PC-3 (cell line): ENCODE measurements at places on chromosomes 12 and 14. TPM values are rescaled to one million over a fixed set of nuclear protein-coding genes. Genes with fewer than 3 reads are reported as not detected.

DNA sequence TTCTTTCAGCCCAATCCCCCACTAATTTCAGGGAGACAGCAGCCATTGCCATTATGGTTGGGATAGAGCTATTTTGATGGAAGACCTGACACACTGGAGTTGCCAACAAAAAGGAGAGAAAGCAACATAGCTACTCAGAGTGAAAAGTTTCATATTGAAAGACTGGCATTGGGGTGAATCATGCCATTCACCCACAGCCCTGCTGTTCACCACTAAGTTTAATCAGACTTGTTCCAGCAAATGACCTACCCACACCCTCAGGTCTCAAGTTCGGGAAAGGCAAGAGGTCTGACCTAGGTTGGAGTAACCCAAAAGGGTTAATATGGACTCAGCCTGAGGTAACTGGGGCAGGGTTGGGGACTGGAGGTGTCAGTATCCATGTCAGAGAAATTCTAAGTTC, 169.2 kb downstream of the PAWR start:
- no peaks in the 10 kb centered on the region for H3K4me1 ChIP-seq
- no peaks in the 10 kb centered on the region for H3K36me3 ChIP-seq
- no peak overlapping the region for H3K4me3 ChIP-seq
- H3K27ac ChIP-seq, result no peak overlapping the region
- DNase-seq, result no peak
- H3K27me3 ChIP-seq, result no peaks in the 10 kb centered on the region

- H3K27ac ChIP-seq, result no peak overlapping the region
- 0 out of 2 replicates have a peak, but pooled peaks cover 4% of the 10 kb centered on the region for H3K4me1 ChIP-seq
- peak overlapping the region; percentile 80 for H3K4me3 ChIP-seq
- H3K36me3 ChIP-seq, result no peaks in the 10 kb centered on the region
These were observed 287 bp upstream of the SLC2A13 start for GRCh38 chr12:40106202-40106533.

Gene PIANP
- total RNA-seq, result not detected in 2 replicates

DNA sequence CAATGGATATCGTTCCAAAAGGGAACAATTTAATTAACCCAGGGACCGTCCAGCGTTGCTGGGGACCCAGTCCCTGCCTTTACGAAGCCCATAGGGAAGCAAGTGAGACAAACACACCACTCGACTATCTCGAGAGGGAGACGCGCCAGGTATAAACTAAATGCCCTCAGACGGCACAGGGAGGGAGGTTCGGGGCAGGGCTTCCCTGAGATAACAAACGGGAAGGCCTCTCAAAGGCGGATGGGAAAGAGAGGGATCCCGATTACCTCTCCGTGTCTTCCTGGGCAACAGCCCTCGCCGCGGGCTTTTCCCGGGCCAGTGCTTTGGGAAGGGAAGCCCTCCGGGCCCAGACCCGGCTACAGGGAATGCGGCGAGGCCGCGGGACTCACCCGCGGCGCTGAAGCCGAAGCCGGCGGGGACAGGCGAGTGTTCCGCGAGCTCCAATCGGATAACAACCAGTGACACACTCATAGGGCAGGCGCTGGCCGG, 390 bp downstream of the BRAP start:
- peaks cover 22% of the 10 kb centered on the region for H3K36me3 ChIP-seq
- H3K4me3 ChIP-seq, result peak overlapping the region; percentile 86
- H3K27me3 ChIP-seq, result no peaks in the 10 kb centered on the region
- peaks cover 16% of the 10 kb centered on the region for H3K4me1 ChIP-seq

DNA sequence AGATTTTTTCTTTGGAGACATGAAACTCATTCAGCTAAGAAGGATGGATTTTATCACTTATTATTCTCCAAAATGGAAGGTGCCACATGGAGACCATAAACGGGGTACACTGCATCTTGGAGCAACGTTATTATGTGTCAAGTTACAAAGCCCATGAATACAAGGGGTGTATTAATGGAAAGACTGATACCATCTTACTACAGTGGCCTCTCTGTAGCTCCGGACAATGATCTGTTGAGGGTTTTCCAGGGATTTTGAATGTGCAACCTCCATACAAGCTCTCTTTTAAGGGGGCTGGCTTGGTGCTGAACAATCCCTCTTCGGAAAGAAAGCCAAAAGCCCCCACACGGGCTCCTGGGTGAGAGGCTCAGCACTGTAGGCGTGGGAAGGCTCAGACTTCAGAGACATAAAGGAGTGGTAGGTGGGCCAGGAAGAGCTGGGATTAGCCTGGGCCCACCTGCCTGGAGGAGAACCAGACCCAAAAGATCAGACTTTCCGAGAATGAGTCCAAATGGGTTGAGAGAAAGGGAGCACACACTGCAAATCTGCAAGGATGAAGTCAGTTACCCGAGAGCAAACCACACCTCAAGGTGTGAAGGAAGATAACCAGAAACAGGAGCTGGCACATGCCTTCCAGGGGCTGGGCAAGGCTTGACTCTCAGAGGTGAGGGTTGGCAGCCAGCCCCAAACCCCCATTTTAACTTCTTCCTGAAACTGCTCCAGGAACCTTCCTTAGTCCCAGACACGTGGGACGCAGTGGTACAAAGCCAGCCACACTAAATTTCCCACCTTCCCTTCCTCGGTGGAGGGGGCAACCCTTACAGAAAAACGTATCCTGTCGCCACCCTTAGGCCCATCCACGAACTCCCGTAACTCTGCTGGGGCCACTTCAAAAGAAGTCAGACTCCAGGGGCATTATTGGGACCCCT, 1.5 kb downstream of the VPS37B start:
- peaks cover 78% of the 10 kb centered on the region for H3K4me1 ChIP-seq
- peak overlapping the region; percentile 89 for H3K4me3 ChIP-seq
- H3K27me3 ChIP-seq, result no peaks in the 10 kb centered on the region
- DNase-seq, result peak; percentile 49

Gene APEX1
- 147 and 189 TPM in 2 replicates for total RNA-seq

- peaks cover 15% of the 10 kb centered on the region for H3K4me1 ChIP-seq
- H3K27me3 ChIP-seq, result no peaks in the 10 kb centered on the region
- H3K4me3 ChIP-seq, result no peak overlapping the region
- no peak for DNase-seq
These were observed 8.6 kb upstream of the KRT8 start for GRCh38 chr12:52913431-52913821.
